ENCODE measurements at places on chromosomes 3 and 15.
A peak's percentile ranks its signal among the peaks of the same experiment; 100 is the strongest.

GRCh38 chr3:42693530-42693930, 8.2 kb downstream of the KLHL40 start:
- no peak for DNase-seq

- no peak for DNase-seq
Measured at GRCh38 chr3:101512396-101512645, 691 bp downstream of the SENP7 start.

- DNase-seq, result no peak
Measured at GRCh38 chr15:68818769-68819494, 1.8 kb downstream of the ANP32A start.

- DNase-seq, result no peak
Measured at GRCh38 chr15:99965376-99965775, 232.1 kb upstream of the LYSMD4 start.

DNA sequence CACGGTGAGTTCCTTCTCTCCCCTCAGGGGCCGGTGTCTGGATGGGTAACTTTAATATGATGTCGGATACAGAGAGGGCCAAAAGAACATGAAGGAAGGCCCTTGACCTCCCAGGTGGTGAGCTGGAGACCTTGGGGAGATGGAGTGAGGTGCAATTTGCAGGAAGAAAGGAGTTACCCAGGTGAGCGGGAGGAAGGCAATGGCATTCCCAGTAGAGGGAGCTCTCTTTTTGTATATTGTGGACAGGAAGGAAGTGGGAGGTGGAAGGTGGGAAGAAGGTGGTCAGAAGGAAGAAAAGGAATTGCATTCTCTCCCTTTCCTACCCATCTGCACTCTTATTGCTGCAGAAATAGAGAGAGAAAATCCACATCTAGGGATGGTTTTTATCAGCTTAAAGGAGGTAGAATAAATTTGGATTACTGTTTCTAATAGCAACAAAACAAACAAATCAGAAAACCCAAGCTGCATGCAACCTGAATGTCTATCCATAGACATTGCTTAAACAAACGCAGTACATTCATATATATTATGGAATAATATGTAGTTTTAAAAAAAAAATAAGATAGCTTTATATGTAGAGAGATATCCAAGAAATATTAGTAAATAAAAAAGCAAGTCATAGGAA, 169.0 kb upstream of the TSC22D2 start:
- DNase-seq, result no peak

DNA sequence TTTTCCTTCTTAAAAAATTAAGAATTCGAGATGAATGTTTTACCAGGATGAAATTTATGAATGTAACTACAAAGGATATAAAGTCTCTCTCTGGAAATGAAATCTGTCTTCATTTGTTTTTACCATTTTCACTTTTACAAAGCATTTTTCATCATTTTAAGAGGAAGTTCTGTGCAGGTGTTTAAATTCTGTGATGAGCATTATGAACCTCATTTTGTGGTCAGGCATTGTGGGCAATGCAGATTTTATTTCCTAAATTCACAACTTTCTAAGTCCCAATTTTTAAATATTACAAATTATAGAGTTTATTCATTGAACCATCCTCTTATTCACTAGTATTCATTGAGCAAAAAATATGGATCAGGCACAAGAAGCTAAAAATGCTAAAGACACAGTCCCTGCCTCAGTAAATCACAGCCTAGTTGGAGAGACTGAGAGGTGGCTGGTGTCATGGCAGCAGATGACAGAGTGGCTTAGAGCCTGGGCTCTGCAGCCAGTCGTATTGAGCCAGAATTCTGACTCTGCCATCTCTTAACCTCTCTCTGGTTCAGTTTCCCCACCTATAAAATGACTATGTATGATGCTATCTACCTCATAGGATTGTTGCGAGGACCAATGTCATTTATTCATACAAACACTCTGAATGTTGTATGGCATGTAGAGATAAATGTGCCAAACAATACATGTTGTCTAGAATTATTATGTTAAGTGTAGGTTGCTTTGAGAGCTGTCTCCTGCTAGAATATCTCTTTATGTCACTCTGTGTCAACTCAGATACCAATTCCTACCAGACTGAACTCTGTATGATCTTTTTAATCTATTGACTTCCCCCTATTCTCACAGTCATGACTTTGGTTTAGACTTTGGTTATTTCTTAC, 7.5 kb upstream of the TGFBR2 start:
- DNase-seq, result no peak

DNA sequence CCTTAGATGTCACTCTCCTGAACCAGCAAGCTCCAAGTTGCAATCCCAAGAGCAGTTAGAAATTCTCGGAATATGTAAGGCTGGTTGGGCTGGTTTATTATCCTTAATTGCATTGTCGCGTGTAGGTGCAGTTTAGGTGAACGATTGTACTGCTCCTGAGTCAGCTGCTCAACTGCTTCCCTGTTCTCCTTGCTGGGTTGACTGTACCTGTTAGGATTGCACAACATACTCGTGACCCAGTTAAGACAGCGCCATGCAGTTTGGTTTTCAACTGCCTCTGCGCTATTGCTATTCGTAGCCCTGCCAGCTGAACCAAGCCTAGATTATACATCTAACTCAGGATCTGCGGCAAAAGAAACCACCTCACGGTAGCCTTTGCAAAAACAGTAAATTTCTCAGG, 41.0 kb downstream of the BCL2L10 start:
- no peak for DNase-seq

GRCh38 chr15:90866161-90866715, 2.1 kb upstream of the FURIN start:
- no peak for DNase-seq

DNA sequence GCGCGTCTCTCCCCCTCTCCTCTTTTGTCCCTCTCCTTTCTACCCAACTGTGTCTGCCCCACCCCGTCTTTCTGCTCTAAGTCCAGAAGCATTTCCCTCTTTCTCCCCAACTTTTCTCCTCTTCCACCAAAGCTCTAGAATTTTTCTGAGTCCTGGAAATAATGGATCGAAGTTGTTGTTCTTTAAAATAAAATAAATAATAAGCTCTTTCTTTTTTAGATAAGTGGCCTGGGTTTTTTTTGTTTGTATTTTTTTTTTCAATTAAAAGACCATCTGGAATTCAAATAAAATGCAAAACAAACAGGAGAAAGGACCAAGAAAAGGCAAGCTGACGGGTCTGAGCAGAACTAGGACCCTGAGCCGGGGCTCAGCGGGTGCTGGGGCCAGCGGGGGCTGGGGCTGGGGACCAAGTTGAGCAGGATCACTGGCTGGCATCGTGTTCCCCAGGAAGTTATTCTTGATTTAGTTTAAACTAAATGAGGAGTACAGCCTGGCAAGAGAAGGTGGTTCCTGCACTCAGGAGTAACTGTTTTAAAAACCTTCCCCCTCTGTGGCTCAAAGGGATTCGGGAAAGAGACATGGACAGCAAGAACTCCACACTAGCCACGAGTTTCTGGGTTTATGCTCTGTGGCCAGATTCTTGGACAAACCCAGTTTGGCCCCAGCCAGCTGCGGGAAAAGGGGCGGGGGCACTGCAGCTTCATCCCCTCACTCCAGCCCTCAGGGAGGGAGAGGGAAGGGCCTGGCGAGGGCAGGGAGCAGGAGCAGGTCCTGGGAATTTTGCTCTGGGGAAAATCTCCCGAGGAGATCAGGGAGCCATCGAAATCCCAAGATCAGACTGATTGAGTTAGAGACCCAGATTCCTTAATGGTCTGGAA, 8.4 kb downstream of the GATA2 start:
- DNase-seq, result no peak

- peak; percentile 40 for DNase-seq
Measured at GRCh38 chr3:87771337-87772192, 287.2 kb downstream of the CGGBP1 start.

DNA sequence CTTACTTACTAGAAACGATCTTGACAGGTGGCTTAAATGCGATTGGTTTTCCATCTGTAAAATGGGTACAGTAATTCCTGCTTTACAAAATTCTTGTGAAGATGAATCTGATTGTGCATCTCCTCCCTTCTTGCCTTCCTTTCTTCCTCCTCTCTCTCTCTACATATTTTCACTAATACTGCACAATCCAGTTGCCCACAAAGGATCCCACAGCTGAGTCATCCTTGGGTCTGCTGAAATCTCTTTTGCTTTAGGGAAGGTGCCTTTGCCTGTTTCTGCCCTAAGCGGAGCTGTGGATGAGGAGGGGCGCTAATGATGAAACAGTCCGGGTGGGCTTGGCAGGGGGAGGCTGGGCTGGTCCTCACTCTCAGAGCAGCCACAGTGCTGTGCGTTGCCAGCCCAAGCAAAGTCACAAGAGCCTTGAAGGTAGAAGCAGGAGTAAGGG, 46.1 kb downstream of the AMOTL2 start:
- DNase-seq, result no peak

DNA sequence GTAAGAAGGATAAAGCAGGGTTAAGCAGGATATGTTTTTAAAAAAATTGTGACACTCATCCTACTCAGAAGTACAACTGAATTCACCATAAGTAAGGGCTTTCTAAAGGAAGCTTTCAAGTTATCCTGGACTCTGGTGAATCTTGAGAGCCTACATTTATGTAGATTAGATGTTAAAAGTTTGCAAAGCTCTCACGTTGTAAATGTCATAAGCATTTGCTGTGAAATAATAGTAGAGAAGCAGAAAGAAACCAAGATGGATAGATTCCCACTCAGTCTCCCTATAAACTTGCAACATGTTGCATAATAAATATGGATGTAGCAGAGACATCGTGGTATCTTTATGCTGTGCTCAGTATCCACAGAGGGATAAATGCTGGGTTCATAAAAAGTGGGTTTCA, 77.0 kb downstream of the LRRC3B start:
- DNase-seq, result no peak

GRCh38 chr3:132317229-132317948, at the start of gene ACP3:
TSS of gene ACP3 (plus strand) at chr3:132317407. CDS start at chr3:132317457, 50 bp downstream.
- no peak for DNase-seq

- no peak for DNase-seq
Measured at GRCh38 chr15:57500979-57501576, 90.6 kb upstream of the MYZAP start.

- DNase-seq, result peak; percentile 16
Measured at GRCh38 chr3:149291178-149291577, 42.3 kb downstream of the TM4SF18 start.

GRCh38 chr3:160027541-160028195, 39.0 kb downstream of the IL12A start:
- no peak for DNase-seq

GRCh38 chr3:188797045-188797444, 374.7 kb upstream of the TPRG1 start:
- no peak for DNase-seq

DNA sequence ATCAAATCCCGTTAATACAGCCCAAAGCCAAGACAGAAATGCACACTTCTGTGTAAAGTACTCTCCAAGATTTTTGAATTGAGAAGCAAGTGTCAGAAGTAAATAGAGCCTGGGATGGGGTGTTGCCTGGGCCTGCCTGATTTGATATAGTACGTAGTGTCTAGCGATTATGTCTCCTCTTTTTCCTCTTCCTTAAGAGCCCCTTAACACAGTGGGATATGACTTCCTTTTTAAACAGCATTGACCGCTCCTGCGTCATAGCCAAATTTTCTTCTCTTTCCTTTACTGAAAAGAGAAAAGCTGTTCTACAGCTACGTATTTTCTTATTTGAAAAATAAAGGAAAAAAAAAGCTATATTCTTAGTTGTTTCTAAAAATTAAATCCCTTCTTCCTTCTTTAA, 97.7 kb downstream of the PLCL2 start:
- no peak for DNase-seq

DNA sequence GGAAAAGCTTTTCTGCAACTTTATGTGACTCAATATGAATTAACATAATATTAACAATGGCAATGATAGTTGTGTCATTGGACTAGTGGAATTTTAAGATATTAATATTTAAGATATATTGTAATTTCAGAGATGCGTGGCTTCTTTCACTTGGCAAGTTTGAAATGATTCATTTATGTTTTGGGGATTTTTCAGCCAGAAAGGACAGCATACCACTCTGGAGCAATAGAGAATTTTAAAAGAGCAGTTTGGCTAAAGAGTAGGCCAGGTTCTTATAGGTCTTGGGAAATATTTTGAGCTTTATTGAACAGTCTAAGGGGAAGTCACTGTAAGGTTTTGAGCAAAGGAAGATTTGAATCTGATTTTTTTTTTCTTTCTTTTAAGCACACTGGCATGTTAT, 16.5 kb downstream of the GMPS start:
- no peak for DNase-seq

GRCh38 chr3:182802413-182803390, 9.4 kb downstream of the ATP11B start:
- no peak for DNase-seq

- no peak for DNase-seq
Measured at GRCh38 chr3:12807066-12807465, 10.6 kb downstream of the CAND2 start.

DNA sequence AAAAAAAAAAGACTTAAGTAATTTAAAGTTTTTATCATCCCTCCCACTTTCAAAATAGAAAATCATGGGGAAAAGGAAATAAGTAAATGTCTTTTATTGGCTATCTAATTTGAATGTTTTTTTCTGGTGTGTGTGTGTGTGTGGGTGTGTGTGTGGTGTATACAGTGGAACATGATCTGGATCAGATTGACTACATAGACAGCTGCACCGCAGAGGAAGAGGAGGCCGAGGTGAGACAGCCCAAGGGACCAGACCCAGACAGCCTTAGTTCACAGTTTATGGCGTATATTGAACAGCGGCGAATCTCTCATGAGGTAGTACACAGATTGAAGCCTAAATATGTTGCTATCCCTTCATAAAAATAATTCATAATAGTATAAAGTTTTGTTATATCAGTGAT, 44.5 kb downstream of the LRCH3 start:
- DNase-seq, result no peak

DNA sequence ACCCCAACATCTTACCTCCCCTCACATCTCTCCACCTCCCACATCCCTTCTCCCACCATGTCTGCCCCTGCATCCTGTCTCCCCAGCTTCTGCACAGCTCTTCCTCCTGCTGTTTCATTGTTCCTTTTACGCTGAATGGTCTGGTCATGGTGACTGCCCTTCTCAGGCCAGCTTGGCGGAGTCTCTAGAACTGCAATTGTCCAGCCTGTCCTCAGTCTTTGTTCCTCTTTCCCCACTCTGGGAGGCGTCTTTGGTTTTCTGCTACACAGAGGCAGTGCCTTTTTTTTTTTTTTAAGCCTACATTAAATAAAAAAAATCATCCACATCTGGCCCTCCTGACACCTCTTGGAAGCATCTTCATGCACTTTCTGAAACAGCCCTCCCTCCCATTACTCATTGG, 49.1 kb upstream of the SEC22A start:
- DNase-seq, result no peak

DNA sequence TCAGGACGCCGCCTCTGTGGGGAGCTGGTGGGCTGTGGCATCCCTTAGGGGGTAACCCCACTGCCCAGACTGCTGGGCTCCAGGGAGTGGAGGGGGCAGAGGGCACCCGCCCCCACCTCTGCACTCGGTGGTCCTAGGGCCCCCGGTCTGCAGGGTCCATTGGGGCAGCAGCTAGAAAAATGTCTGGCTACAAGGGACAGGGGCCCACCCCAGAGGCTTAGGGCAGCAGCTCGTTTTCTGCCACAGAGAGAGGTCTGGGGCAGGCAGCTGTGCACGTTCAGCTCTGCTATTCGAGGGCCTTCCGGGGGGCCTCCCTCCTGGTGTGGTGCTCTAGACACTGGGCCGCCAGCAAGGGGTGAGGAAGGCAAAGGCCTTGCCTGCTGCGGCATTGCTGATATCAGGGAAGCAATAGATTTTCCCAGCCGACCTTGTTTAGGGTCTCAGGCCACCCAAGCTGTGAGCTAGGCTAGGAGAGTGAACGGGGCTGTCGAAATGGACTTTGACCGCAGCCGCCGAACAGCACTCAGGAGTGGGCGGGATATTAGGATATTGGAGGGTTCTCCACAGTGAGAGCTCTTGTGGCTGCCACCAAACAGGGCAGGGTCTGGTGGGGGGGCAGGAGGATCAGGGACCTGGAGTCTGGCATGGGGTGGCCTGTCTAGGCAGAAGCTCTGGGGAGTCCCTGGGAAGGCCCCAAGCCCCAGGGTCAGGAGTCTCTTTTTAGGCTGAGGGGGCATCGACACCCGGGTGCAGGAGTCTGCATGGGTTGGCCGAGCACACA, 61.4 kb upstream of the KLF13 start:
- no peak for DNase-seq
